ENCODE measurements at places on chromosomes 2 and 18. TPM values are rescaled to one million over a fixed set of nuclear protein-coding genes. Genes with fewer than 3 reads are reported as not detected.

GRCh38 chr2:84906108-84906899, 848 bp downstream of the TMSB10 start:
- DNase-seq = no peak

- DNase-seq = no peak
These were observed 13.5 kb downstream of the LMAN1 start for GRCh38 chr18:59345556-59345955.

- DNase-seq = no peak
These were observed 48.8 kb downstream of the ZCCHC2 start for GRCh38 chr18:62571648-62572047.

- DNase-seq = no peak
These were observed 251.6 kb downstream of the BCL2 start for GRCh38 chr18:63067939-63068338.

- no peak for DNase-seq
These were observed 47.6 kb upstream of the IL1R1 start for GRCh38 chr2:102094917-102095316.

- no peak for DNase-seq
These were observed 141.6 kb downstream of the UBE2E3 start for GRCh38 chr2:181121996-181122395.

GRCh38 chr18:2570772-2571199, 519 bp downstream of the METTL4 start:
- DNase-seq = peak; percentile 63

DNA sequence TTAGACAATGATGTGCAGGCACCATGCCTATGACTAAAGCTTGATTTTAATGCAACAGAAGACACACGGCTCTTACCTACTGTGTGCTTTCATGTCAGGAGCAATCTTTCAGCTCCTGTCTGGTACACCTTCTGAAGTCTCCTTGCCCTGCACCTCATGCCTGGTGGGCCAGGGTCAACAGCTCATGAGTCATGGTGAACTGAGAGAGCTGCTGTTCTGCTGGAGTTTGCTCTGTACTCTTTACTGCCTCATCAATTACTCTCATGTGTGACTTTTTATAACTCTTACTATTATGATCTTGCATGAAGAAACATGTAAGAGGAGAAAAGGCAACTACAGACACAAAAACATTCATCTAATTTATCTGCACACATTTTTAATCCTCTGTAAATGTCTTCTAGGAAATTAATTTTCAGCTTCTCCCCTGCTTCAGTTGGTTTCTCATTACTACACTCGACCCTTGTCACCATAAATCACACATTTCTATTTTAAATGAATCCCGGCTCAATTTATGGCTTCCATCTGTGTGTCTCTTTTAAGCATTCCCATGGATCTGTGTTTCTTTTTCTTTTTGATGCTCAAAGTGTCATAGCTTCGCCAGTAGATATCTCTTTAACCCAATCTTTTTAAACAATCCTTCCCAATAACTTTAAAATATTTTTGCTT, 9.7 kb downstream of the SERPINB7 start:
- no peak for DNase-seq

GRCh38 chr2:108554528-108554927, 20.3 kb downstream of the LIMS1 start:
- no peak for DNase-seq

GRCh38 chr2:3522961-3523421, 3.7 kb upstream of the ADI1 start:
- DNase-seq = peak; percentile 67

DNA sequence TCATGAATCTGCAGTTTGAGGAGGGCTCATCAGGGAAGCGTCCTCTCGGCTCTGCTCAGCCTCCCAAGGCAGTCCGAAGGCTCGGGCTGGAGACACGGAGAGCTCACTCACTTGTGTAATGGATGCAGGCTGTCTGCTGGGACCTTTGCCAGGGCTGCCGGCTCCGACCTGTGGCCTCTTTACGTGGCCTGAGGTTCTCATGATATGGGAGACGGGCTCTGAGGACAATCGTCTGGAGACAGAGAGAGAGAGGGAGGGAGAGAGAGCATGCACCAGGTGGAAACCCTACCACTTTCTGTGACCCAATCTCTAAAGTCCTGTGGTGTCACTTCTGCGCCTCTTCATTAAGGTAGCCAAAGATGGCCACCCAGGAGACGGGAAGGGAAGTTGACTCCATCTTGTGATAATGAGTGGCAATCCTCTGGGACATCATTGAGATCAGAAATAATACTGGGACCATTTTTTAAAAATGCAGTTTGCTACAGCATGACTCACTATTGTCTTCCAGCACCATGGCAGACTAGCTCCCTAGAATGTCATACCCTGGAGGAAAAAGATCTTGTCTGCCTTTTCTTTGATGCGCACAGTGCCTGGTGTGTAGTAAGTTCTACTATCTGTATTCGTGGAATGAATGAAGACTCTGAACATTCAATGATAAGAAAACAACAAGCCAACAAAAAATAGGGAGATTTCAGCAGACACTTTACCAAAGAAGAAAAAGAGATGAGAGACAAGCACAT, 60.2 kb downstream of the CD8B2 start:
- no peak for DNase-seq

ABCG5 gene
- 3.1 TPM for total RNA-seq

COBLL1 gene
- total RNA-seq = 52.9 TPM

FBXO36 gene
- total RNA-seq = 2.3 TPM

CIB4 gene
- not detected for total RNA-seq

BBS5 gene
- total RNA-seq = 13.6 TPM

TTC21B gene
- 17.4 TPM for total RNA-seq
